Mesothelial cell of epicardium (in vitro differentiated cells): ENCODE measurements at places on chromosomes 12 and 14.

DNA sequence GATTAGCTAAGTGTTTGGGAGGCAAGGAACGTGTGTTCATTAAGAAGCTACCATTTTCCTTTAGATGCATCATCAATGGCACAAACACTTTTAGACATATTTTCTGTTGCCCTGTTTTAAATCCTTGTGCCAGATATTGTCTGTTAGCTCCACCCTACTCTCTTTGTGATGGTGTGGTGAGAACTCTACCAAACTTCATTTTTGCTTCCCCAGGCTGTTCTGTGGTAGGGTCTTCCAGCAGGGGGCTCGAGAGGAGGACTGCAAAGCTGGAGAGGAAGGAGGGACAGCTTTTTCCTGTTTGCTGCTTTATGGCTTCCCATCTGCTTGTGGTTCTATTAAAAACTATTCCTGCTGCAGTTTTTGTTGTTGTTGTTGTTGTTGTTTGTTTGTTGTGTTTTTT is 23.8 kb upstream of the STRAP start:
- no peak for DNase-seq

- no peak for DNase-seq
These were observed 7.3 kb upstream of the TNFAIP2 start for GRCh38 chr14:103115845-103116572.

DNA sequence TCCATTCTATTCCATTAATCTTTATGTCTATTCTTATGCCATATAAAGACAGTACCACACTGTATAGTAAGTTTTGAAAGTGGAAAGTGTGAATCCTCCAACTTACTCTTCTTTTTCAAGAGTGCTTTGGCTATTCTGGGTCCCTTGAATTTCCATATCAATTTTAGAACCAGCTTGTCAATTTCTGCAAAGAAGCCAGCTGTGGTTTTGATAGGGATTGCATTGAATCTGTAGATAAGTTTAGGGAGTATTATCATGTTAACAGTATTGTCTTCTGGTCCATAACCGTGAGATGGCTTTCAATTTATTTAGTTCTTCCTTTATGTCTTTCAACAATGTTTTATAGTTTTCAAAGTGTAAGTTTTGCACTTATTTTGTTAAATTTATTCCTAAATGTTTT is 34.2 kb upstream of the GCH1 start:
- DNase-seq = no peak

- no peak for DNase-seq
These were observed 38.7 kb upstream of the CRY1 start for GRCh38 chr12:107131832-107132616.

GRCh38 chr12:130969223-130969622 is 15.5 kb downstream of the ADGRD1 start:
- DNase-seq = no peak

DNA sequence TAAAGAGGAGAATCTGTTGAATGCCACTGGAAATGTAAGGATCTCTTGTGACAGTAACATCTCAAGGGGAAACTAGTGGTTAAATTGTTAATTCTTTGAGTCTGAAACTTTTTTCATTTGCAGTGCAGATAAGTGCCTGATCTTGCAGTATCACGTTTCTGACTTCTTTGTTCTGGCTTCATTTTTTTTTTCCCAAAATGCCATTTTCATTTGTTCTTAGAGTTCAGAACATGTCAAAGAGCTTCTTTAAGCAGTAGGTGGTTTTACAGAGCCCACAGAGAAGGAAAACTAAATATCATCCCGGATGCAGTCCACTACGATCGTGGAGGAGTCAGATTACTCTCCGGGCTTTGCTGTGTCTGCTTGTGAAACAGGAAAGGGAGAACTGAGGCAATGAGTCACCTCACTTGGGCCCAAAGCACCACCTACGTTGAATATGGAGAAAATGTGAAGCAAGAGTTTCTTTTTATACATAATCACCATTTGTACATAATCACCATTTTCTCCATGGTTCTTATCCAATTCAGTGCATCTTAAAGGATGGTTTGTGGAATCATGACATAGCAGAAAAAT is 43.9 kb downstream of the HMGA2 start:
- no peak for DNase-seq

GRCh38 chr12:5010151-5010550 is 33.5 kb upstream of the KCNA5 start:
- DNase-seq = no peak

DNA sequence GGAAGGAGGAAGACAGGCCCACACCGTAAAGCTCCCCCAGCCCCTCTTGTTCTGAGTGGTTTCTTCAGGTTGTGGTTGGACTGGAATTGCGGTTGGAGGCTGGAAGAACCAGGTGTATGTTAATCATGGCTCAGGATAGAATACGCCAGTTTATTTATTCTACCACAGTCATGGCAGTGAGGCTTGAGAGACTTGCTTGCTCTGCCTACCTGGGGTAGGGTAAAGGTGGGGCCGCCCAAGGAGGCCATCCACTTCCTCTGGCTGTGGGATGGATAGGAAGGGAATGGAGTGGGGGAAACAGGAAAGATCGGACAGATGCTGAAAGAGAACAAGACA is 8.1 kb downstream of the SHMT2 start:
- no peak for DNase-seq

- no peak for DNase-seq
These were observed 41.4 kb downstream of the ATL1 start for GRCh38 chr14:50601394-50601793.

- DNase-seq = no peak
These were observed 96.2 kb upstream of the TMPO start for GRCh38 chr12:98419081-98419794.

DNA sequence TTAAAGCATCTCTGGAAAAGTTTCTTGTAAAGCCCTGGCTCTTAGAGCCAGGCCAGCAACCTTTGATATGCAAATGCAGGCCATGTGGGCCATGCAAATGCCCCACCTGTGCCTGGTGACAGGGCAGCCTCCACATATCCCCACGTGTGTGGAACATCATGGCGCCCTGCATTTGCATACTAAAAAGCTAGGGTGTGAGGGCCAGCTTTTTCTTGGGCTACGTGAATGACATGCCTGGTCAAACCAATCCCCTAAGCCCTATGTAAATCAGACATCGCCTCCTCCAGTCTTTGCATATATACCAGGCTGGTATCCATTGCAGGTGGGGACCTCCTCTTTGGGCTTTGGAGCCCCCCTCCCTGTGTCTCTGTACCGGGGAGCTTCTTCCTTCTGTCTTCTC is 6.4 kb downstream of the CSRP2 start:
- no peak for DNase-seq

- DNase-seq = no peak
These were observed 132.9 kb upstream of the DAAM1 start for GRCh38 chr14:59055439-59056045.

- DNase-seq = no peak
These were observed 132.8 kb downstream of the SLC38A4 start for GRCh38 chr12:46693034-46693433.

DNA sequence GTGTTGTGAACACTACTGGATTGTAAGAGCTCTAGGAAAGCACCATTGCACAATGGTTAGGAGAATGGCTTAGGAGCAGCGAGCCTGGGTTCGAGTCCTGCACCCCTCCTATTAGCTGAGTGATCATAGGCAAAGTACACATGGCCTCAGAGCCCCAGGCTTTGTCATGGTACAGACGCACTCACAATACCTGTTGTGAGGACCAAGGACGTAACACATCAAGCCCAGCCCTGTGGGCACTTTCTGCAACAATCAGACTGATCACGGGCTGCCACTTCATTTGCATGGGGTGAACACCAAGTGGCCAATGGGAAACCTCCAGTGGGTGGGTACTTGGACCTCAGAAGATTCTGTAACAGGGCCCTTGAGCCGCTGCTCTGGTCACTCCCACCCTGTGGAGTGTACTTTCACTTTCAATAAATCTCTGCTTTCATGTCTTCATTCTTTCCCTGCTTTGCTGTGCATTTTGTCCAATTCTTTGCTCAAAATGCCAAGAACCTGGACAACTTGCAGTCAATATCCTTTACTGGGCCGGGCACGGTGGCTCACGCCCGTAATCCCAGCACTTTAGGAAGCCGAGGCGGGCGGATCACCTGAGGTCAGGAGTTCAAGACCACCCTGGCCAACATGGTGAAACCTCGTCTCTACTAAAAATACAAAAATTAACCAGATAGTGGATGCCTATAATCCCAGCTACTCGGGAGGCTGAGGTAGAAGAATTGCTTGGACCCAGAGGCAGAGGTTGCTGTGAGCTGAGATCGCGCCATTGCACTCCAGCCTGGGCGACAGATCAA is 28.2 kb downstream of the GLRX5 start:
- DNase-seq = no peak

- DNase-seq = no peak
These were observed 56.9 kb downstream of the TESC start for GRCh38 chr12:117042171-117042842.

GRCh38 chr14:57686304-57686703 is 179.6 kb downstream of the SLC35F4 start:
- DNase-seq = no peak

- no peak for DNase-seq
These were observed 14.3 kb downstream of the TBX3 start for GRCh38 chr12:114669401-114670290.

GRCh38 chr12:83559650-83560049 is 872.9 kb downstream of the TMTC2 start:
- no peak for DNase-seq

GRCh38 chr12:63787306-63787705 is 7.6 kb downstream of the RXYLT1 start:
- DNase-seq = no peak

- no peak for DNase-seq
These were observed 7.6 kb downstream of the FCF1 start for GRCh38 chr14:74720526-74720925.

DNA sequence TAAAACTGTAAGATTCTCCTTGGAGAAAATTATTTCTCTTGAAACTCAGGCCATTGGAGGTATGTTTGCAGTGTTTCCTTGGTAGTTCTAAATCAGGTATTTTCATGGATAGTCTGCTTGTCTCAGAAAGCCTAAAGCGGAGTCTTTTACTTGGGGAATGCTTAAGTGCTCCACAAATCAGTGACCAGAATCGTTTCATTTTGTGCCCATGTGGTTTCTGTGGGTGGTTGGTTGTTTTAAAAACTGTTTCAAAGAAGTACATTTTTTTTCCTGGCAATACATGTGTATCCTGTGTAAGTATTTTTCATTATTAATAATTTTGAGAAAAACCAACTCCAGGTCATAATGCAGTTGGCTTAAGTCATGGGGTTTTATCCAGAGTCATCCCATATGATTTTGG is 33.6 kb downstream of the CCDC91 start:
- DNase-seq = no peak

DNA sequence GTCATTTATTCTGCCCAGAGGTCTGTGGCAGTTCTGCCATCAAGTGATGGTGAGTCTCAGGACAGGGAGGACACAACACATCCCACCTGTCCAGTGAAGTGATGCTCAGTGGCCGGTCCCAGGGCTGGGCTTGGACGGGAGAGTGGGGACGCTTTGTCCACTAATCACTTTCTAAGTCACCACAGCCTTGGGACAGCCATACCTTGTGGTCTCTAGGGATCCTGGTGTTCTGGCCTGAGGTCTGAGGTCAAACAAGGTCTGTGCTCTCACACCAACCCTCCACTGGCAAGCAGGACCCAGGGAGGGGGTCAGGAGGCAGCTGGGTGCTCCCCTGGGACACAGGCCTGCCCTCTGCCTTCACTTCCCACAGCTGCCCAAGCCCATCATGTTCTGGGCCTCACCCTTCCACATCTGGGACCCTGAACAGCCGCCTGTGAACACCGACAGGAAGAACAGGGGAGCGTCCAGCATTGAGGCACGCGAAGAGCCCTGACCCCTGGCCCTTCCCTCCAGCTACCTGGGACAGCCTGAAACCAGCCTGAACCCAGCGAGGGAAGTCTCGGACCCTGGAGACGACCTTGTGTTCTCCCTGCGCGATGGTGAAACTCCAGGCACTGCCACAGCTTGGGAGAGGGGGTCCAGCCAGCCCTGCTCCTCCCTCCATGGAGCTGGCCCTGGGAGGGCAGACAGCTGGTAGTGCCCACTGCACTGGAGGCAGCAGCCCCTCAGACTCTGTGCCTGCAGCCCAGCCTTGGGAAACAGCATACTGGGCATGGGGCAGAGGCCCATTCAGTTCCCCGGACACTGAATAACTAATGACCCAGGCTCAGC is 19.7 kb upstream of the GPR132 start:
- no peak for DNase-seq

DNA sequence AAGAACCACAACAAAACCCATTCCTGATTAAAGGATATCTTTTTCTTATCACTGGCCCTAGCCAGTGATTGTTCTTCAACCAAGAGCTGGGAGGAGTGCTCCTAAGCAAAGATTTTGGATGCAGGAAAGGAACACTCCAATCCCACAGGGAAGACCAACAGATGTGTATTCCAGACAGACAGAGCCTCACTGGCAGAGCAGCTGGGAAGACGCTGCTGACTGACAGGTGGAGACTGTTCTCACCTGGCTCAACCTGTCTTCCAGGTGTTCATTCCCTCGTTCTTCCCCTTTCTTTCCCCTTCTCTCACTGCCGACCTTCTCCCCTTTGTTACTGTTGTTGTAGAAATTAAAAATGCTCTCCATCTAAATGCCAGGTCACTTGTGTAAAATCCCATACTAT is 89.7 kb upstream of the CCDC198 start:
- no peak for DNase-seq

GRCh38 chr12:88242571-88242925 is 100.4 kb downstream of the TMTC3 start:
- DNase-seq = no peak

DNA sequence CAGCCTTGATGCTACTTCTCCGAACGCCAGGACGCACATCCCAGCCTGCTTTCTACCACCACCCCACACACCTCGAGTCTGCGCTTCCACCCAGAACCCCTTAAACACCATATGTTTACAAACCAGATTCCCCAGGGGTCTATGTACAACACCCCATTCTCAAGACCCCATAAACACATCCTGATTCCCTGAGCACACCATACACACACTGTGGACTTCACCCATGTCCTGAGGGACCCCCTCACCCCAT is 733 bp downstream of the TTC7B start:
- no peak for DNase-seq

DNA sequence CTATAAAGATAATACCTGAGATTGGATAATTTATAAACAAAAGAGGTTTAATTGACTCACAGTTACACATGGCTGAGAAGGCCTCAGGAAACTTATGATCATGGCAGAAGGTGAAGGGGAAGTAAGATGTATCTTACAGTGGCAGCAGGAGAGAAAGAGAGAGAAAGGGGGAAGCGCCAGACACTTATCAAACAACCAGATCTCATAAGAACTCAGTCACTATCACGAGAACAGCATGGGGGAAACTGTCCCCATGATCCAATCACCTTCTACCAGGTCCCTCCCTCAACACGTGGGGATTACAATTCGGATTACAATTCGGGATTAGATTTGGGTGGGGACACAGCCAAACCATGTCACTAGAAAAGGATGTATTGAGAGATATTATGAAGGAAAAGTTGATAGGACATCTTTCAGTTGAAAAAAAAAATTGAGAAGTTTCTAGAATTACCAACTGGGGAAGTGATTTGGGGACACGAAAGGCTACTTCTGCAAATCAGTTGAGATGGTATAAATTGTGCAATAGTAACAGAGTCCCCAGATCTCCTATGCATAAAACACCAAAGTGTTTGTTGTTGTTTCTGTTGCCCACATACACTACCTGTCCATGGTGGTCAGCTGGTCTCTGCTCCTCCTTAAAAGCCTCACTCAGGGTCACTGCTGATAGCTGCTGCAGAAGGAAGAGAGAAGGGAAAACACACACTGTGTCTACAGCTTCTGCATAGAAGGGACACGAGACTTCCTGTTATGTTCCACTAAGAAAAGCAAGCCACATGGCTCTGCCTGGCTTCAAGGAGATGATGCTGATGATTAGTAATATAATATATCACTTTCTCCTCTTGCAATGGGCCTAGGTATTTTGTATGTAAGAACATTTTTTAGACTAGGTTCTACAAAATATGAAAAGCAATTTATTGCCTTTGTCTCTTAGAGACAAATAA is 465.5 kb downstream of the PDZRN4 start:
- DNase-seq = no peak

GRCh38 chr14:74333909-74334308 is 14.4 kb upstream of the VRTN start:
- DNase-seq = no peak
